ENCODE measurements at places on chromosomes 16 and 17.
A peak's percentile ranks its signal among the peaks of the same experiment; 100 is the strongest.

DNA sequence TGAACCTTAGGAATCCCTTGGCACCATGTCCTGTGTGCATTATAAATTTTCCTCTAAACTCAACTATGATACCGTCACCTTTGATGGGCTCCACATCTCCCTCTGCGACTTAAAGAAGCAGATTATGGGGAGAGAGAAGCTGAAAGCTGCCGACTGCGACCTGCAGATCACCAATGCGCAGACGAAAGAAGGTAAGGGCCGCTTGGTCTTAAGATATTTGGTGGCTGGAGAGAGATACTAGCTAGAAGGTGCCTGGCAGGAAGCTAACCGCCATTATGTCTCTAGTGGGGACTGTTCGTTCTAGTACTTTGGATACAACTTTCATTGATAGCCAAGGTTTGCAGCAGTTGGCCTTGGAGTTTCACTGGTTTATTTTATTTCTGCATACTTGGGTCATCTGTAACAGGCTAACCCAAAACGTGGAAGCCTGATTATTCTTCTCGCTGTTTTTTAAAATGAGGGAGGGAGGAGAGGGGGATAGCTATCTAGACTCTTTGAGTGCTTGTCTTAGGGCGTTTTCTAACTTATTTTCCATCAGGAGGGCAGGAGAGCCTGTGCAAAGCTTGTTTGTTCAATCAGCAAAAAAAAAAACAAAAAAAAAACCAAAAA, 1.3 kb downstream of the RBBP6 start:
- peak; percentile 18 for DNase-seq

- no peak for DNase-seq
These were observed 63.2 kb downstream of the NKD1 start for GRCh38 chr16:50611332-50611934.

DNA sequence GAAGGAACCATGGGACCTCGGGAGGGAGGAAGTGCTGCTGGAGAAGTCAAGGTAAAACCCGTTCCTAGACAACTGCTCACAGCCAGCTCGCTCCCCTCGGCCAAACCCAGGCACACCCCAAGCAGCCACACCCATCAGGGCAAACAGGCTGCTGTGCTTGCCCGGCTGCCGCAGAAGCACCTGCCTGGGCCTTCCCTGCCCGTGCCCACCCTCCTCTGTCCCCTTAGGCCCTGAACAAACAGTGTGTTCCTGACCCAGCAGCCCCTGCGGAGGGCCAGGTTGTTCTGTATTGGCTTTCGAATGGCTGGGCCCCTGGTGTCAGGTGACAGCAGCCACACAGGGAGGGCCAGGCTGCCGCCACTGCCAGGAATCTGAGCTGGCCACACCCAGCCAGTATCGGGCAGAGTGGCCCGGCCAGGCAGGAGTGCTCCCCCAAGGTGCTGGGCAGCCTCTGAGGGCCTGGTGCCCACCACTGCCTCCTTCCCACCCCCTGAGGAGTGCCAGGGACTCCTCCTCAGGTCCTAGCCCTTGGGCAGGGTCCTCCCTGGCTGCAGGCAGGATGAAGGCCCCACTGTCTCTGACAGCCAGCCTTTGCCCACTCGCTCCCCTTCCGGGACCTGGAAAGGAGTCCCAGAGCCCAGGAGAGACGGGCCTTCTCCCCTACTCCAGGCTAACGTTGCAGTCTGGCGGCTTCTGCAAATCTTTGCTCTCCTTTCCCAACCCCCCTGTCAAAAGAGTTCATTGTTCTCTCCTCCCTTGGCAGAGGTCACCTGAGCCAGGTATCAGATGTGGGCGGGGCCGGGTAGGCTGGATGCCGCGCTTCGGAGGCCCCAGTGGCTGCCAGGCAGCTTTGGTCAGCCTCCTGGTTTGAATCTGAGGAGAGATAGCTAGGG, 24.0 kb downstream of the LLGL2 start:
- DNase-seq = no peak

DNA sequence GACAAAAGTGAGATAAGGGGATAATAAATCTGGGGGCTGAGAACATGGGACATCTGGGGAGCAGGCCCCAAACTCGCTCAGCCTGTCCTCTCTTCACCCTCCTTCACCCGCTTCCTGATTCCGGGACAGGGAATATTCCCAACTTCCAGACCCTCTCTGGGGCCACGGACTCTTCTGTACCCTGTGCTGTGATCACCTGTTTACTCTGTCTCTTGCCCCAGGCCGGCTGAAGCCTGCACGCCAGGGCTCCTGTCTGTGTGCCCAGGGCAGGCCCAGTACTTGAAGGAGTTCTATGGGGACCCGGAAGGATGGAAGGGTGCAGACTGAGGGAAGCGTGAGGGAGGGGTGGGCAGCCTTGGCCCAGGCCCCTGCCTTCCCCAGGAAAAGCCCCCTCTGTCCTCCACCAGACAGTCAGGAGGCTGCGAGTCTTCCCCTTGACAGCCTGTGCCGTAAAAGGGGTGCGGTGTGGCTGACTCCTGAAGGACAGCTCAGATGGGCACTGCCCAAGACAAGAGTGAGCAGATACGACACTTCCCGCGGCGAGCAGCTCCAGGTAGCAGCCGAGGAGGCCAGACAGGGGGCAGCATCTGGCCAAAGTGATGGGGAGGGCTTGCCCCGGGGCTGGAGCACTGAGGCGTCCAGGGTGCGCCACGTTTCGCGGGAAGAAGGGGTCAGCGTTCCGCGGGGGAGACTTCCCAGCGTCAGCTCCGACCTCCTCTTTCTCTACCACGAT, 1.0 kb upstream of the CCNF start:
- no peak for DNase-seq

- DNase-seq = no peak
These were observed 6.2 kb upstream of the CBFA2T3 start for GRCh38 chr16:88983165-88983564.

DNA sequence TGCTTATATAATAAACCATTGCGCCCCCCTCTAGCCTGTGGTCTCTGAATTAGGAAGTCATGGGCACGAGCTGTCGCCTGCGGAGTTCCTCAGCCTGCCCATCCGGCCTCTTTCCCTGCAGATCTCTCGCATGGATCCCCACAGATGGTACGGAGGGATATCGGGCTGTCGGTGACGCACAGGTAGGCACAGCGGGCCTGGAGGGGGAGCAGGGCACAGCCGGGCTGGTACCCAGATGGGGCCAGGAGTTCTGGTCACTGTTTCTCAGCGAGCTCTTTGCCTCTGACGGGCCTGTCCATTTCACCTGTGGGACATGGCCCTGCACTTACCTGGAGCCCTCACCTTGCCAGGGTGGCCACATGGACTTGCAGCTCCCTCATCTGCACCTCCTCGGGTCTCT, 42.6 kb upstream of the LGALS9 start:
- DNase-seq = no peak

- no peak for DNase-seq
These were observed at the start of gene MXRA7 for GRCh38 chr17:76710863-76711611. TSS of gene MXRA7 (minus strand) at chr17:76710965. CDS start at chr17:76710946, 19 bp downstream.

DNA sequence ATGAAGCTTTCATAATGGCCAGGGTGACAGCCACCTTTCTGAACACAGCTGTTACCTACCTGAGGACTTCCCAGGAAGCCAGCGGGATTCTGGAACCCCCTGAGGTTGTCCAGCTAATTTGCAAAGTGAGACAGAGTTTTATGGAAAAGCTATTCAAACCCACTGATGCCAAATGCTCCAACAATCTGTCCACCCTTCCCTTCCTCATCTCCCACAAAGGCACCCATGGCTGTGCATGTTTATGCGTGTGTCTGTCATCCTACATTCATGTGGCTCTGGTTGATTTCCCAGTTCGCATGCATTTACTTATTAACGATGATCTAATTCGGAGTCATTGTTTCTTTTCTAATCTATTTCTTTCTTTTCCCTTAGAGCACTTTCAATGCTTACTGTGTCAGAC, 217.1 kb downstream of the SLC39A11 start:
- DNase-seq = no peak
